Fibroblast of skin of right biceps (primary cell): ENCODE measurements at places on chromosomes 13 and 19.
A peak's percentile ranks its signal among the peaks of the same experiment; 100 is the strongest.

GRCh38 chr19:7535047-7535997 is at the start of gene PNPLA6:
Gene PNPLA6, plus strand, starts transcription at chr19:7535717. Its CDS starts 72 bp downstream, at chr19:7535789.
- DNase-seq = peak; percentile 93

GRCh38 chr19:6249296-6249695 is 30.5 kb downstream of the MLLT1 start:
- DNase-seq = no peak

DNA sequence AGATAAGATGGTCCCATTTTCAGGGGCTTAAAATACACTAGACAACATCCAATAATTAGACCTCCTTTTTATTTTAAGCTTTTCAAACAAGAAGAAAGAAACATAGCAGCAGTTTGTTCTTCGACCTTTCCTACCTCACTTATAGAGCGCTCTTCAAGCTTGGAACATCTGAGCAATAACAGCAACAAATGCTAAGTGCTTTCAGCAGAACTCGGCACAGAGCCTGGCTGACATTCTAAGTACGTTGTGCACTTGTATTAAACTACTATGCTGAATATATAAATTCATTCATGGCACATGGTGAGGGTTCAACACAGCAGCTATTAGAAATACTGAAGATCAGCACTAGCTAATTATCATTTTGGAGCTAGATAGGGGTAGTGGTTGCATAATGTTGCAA is 256.1 kb upstream of the MAB21L1 start:
- DNase-seq = no peak

DNA sequence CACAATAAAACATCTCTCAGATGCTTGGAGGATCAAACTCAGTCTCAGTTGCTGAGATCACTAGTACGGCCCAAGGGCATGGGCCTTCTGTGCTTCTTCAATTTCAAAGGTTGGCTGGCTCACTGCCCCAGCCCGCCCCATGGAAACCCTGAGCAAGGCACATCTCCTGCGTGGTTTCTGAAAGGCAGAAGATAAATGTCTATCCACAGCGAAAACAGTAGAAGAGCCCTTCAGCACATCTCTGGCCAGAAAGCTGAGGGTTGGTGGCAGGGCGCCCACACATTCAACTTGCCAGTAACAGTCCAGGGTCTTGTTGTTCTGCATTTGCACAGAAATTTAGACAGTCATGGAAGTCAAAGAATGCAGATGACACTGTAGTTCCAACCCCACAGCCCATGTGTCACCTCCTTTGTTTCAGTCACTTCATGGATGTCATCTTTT is 24.0 kb upstream of the KATNAL1 start:
- DNase-seq = no peak

DNA sequence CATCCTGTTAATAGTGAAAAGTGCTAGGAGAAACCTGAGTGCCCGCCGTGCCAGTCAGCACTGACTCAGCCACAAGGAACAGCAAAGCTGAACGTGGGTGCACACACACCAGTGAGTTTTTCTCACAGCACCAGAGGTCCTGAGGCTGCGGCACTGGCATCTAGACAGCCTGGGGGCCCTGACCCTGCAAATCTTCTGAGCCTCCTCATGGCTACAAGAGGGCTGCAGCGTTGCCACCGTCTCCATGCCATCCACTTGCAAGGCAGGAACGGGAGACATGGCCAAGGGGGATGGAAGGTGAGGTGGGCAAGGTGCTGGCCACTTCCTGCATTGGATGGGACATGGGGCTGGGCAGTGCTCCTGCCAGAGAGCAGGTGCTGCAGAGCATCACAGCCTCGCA is 211.2 kb upstream of the SOX1 start:
- DNase-seq = no peak

- DNase-seq = no peak
These were observed 1101.4 kb downstream of the PCDH9 start for GRCh38 chr13:66128692-66129269.

DNA sequence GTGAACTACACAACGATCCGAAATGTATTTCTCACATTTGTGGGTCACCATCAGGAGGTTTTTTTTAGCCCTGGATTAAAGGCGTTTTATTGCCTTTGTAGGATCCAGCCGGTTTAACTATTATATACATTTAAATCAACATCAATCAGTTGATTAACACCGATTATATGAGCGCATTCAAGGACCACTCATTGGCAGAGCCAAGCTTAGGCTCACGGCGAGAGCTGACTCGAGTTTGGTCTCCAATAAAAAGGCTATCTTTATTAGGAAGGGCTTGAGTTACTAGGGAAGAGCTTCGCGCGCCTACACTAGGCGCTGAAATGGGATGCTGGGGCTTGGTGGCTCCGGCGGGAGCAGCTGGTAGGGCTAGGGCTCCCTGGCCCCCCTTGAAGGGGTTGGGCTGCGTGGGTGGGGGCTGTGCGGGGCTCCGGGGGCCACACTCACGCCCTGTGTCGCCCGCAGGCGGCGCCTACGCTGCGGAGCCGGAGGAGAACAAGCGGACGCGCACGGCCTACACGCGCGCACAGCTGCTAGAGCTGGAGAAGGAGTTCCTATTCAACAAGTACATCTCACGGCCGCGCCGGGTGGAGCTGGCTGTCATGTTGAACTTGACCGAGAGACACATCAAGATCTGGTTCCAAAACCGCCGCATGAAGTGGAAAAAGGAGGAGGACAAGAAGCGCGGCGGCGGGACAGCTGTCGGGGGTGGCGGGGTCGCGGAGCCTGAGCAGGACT is 4.2 kb downstream of the PDX1 start:
- no peak for DNase-seq

DNA sequence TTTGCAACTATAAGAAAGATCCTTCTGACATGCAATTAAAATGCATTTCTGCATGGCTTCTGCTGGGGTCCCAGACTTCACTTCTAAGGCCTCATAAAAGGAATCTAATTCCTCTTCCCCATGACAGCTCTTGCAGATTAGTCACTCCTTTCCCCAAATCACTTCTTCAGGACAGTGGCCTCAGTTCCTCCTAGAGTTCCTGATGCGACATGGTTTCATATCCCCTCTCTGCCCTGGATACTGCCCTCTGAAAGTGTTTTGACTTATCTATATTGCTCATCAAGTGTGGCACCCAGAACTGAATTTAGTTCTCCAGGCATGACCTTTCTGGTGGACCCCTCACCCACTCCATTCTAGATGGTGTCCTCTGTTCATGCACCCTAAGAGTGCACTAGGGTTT is 238.1 kb downstream of the FOXO1 start:
- no peak for DNase-seq

DNA sequence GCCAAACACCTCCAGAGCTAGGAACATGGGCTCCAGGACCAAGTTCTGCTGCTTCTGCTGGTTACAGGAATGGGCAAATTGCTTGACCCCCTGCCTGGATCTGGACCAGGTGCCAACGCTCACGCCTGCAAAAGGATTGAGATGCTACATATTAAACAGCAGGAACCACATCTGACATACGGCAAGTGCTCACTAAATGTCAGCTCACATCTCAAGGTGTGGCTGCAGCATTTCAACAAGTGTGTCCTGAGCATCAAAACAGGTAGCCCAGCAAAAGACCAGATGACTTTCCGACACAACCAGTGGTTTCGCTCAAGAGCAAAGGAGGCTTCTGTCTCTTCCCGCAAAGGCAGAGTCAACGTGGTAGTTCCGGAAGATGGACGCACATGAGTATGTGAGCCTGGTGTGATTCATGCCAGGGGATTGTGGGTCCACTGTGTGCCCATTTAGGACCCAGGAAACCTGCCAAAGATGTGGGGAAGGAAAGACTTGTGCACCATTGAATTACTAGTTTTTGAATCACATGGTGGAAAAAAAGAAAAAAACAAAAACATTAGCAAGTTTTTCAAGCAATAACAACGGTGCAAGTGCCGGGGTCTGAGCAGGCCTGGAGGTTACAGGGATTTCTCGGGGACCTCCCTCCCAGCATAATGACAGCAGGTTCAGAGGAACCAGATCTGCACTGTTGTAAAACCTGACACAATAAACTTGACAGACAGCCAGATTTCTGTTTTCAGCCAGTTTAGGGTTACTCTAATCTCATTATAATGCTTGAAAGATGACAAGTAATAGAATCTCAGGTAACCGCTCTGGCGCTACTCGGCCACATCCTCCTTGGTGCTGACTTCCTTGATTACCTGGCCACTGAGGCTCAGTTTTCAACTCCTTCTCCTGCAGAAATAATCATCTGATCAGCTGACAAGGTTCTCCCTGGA is 77.9 kb downstream of the SOX1 start:
- DNase-seq = no peak

DNA sequence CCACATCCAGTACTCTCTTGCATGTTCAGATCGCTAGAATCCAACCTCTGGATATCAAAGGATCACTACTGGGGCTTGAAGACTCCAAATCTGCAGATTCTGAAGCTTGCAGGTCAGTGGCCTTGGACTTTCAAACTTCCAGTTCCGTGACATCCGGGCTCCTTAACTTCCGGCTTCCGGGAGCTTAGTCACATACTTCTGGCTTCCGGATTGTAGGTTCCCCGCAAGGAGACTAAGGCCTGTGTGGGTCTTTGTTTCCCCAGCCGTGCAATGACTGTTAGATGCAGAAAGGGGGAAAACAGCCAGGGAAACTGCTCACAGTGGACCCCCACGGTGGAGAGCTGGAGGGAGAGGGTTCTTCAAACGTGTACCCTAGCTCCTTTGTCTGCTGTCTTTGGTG is 41.4 kb downstream of the ZNF333 start:
- DNase-seq = no peak

DNA sequence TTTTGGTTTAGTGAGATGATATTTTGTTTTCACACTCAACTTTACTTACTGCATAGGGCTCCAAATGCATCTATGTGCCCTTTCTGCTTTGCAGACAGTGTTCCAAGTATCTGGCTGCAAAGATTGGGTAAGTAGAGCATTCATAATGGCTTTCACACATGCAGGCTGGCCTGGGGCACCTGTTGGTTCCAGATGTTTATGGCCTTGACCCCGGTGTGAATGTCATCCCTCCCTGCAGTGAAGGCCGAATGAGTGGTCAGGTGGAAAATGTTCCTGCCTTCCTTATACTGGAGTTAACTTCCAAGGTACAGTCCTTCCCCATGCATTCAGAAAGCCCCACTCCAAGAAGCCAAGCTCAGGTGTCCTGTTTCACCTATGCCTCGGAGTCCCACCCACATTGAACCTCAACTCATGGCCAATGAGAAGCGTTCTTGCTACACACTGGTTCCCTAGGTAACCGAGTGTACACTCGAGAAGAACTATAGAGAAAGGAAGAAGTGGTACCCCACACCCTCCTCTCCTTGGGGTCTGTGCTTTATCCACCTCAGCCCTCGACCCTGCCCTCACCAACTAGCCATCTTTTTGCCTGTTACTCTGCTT is 23.0 kb upstream of the ZNF536 start:
- DNase-seq = no peak
